ENCODE measurements at places on chromosomes 4 and X.

- H3K27ac ChIP-seq, result no peak overlapping the region
- H3K4me3 ChIP-seq, result no peak overlapping the region
- H3K27me3 ChIP-seq, result no peaks in the 10 kb centered on the region
- H3K4me1 ChIP-seq, result no peaks in the 10 kb centered on the region
- DNase-seq, result no peak
- H3K36me3 ChIP-seq, result no peaks in the 10 kb centered on the region
These were observed 285.7 kb upstream of the TRAM1L1 start for GRCh38 chr4:117370944-117371668.

DNA sequence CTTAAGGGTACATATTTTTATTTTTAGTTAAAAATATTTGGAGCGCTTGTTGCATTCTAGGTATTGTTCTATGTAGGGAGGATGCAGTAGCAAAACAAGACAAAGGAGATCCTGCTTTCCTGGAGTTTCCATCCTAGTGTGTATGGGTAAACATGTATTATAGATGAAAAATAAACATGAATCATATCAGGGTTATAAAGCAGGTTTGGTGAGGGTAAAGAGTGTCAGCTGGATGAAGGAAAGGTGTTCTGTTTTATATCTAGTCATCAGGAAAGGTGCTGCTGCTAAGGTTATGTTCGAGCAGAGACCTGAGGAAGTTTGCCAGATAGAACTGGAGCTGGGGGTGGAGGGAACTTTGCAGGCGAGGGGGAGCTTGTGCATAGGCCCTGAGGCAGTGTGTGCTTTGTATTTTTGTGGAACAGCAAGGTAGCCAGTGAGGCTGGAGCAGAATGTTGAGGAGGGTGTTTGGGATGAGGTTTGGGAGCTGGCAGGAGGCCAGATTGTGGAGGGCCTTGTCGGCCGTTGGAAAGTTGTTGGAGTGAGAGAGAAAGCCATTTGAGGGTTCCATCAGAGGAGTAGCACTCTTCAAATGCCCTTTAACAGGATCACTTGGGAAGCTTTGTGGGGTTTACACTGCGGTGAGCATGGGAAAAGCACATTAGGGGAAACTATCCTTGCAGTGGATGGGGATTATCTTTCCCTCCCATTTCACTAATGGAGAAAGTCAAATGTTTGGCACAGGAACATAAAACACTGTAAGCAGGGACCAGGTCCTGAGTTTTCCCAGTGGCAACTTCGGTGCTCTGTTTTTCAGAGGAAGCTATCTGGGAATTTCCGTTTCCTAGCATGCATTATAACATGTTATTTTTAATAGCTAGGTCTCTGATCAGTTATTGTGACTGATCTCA, 35.9 kb downstream of the AFF1 start:
- no peaks in the 10 kb centered on the region for H3K36me3 ChIP-seq
- no peak overlapping the region for H3K27ac ChIP-seq
- H3K4me1 ChIP-seq, result peaks cover 44% of the 10 kb centered on the region
- H3K4me3 ChIP-seq, result no peak overlapping the region
- DNase-seq, result no peak

DNA sequence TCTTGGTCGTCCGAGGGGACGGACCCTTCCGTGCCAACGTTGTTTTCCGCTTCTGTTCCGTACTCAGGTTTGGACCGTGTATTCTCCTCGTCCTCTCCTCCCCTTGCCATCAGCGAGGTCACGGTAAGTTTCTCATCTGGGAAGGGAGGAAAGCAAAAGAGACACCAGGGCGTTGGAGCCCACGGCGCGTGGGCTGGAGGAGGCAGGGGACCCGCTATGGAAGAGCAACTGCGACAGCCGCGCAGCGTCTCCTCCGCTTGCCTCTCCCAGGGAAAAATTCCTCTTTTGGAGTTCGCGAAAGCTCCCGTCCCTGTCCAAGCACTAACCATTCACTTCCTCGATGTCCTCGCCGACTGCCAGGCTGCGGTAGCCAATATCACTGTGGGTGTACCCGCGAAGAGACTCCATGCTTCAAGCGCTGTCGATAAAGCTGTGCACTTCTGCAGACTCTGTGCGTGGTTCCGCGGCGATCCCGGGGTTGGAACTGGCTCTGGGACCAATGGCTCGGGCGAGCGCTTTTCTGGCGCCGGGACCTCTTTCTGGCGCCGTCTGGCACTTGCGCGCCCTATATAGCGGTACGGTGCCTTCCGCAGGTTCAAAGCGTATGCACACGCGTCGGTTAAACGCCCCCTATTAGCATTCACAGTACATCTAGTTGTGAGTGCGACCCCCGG, at the start of gene ESX1:
TSS of gene ESX1 (minus strand) at position 492 of the 674 bp plus-strand sequence. CDS start at position 408, 84 bp downstream.
- no peak within 1 kb of the TSS for H3K27ac ChIP-seq
- H3K36me3 ChIP-seq, result no peaks in the 10 kb centered on the region

- DNase-seq, result no peak
- peak within 1 kb of the TSS; percentile 45 for H3K4me3 ChIP-seq
- no peaks in the 10 kb centered on the region for H3K36me3 ChIP-seq
- H3K4me1 ChIP-seq, result no peaks in the 10 kb centered on the region
- H3K27ac ChIP-seq, result no peak within 1 kb of the TSS
- no peaks in the 10 kb centered on the region for H3K27me3 ChIP-seq
These were observed at the start of gene NDP for GRCh38 chrX:43973249-43974099. NDP (minus strand) TSS chrX:43973390; CDS start chrX:43958645, 14,745 bp downstream.

DNA sequence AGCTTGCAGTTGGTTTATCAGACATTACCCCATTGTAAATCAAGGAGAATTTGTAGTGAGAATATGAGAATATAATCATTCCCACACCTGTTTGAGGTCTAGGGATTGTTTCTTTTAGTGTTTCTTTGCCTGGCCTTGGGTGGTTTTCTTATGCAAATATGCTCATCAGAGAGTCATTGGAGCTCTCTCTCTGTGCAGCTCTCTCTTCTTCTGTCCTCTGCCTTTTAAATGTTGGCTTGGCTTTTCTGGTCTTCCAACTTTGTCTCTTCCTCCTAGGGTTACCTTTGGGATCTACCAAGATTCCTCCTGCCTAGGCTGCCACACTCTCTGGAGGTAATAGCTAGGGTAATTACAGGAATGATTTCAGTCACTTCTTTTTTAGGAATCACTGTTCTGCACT, 102.3 kb upstream of the ARSJ start:
- no peaks in the 10 kb centered on the region for H3K36me3 ChIP-seq
- no peak overlapping the region for H3K27ac ChIP-seq
- H3K27me3 ChIP-seq, result no peaks in the 10 kb centered on the region
- no peaks in the 10 kb centered on the region for H3K4me1 ChIP-seq

GRCh38 chr4:65242156-65242846, 428.0 kb downstream of the EPHA5 start:
- H3K4me1 ChIP-seq, result peaks cover 11% of the 10 kb centered on the region
- H3K4me3 ChIP-seq, result no peak overlapping the region
- H3K36me3 ChIP-seq, result no peaks in the 10 kb centered on the region
- H3K27ac ChIP-seq, result no peak overlapping the region

- no peaks in the 10 kb centered on the region for H3K36me3 ChIP-seq
- H3K27ac ChIP-seq, result no peak overlapping the region
- no peaks in the 10 kb centered on the region for H3K4me1 ChIP-seq
- H3K27me3 ChIP-seq, result no peaks in the 10 kb centered on the region
- no peak overlapping the region for H3K4me3 ChIP-seq
- no peak for DNase-seq
These were observed 167.0 kb downstream of the AASDH start for GRCh38 chr4:56220261-56220660.

- no peaks in the 10 kb centered on the region for H3K36me3 ChIP-seq
- H3K4me1 ChIP-seq, result no peaks in the 10 kb centered on the region
- DNase-seq, result no peak
- no peak overlapping the region for H3K27ac ChIP-seq
These were observed 14.7 kb upstream of the CBR4 start for GRCh38 chr4:169024762-169025161.

DNA sequence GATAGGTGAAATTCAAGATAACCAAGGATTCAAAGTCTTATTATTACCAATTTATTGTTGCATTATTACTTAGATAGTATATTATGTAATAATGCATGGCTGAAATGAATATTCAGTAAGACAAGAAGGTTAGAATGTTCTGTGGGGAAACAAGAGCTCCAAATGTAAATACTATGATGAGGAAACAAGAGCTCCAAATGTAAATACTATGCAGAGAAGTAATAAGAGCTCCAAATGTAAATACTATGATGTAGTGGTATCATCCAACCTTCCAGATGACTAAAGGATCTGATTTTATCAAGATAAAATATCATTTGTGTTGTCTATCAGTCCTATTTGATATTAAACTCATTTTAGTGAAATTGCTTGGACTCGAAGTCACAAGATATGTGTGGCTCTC, 82.2 kb upstream of the PCDH18 start:
- no peak overlapping the region for H3K27ac ChIP-seq
- H3K36me3 ChIP-seq, result no peaks in the 10 kb centered on the region
- no peaks in the 10 kb centered on the region for H3K27me3 ChIP-seq
- peaks cover 4% of the 10 kb centered on the region for H3K4me1 ChIP-seq
- DNase-seq, result no peak

DNA sequence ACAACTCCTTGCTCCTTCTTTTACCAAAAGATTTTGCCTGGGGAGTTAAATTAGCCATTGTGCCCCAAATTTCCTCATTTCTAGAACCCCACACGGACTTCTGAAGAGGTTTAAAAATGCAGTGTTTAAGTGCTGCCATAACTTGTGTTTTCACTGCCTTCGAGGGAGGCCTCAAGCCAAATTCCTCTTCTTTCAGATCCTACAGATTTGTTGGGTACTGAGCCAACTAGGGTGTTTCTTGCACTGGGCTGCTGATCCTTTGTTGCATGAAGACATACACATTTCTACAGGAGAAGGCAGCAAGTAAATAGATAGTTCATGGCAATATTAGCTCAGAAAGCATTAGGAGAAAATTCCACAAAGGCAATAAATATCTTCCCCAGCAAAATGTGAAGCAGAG, 43.8 kb downstream of the GLRA2 start:
- H3K4me3 ChIP-seq, result no peak overlapping the region
- H3K27ac ChIP-seq, result no peak overlapping the region
- H3K27me3 ChIP-seq, result no peaks in the 10 kb centered on the region
- H3K4me1 ChIP-seq, result no peaks in the 10 kb centered on the region

DNA sequence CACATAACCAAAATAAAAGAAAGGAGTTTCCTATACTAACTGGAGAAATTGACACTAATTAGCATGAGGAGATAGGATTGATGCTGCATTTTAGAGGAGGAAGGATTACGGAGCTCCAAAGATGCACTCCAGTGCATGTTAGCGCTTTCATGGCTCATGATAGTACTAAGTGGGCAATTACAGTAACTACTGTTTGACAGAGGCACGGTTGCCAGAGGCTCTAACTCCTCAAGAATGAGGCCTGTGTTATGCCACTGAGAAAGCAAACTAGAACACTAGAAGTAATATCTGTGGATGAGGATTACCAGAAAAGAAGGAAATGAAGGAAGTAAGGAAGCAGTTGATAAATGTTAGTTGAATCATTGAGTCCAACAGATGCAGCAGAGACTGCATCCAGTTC, 19.6 kb upstream of the PDGFC start:
- no peaks in the 10 kb centered on the region for H3K27me3 ChIP-seq
- no peaks in the 10 kb centered on the region for H3K4me1 ChIP-seq
- H3K36me3 ChIP-seq, result no peaks in the 10 kb centered on the region
- H3K27ac ChIP-seq, result no peak overlapping the region
- DNase-seq, result no peak

GRCh38 chr4:104749062-104749461, 254.4 kb upstream of the CXXC4 start:
- no peaks in the 10 kb centered on the region for H3K36me3 ChIP-seq
- DNase-seq, result no peak
- H3K27ac ChIP-seq, result no peak overlapping the region
- H3K27me3 ChIP-seq, result no peaks in the 10 kb centered on the region
- peaks cover 4% of the 10 kb centered on the region for H3K4me1 ChIP-seq
- H3K4me3 ChIP-seq, result no peak overlapping the region

DNA sequence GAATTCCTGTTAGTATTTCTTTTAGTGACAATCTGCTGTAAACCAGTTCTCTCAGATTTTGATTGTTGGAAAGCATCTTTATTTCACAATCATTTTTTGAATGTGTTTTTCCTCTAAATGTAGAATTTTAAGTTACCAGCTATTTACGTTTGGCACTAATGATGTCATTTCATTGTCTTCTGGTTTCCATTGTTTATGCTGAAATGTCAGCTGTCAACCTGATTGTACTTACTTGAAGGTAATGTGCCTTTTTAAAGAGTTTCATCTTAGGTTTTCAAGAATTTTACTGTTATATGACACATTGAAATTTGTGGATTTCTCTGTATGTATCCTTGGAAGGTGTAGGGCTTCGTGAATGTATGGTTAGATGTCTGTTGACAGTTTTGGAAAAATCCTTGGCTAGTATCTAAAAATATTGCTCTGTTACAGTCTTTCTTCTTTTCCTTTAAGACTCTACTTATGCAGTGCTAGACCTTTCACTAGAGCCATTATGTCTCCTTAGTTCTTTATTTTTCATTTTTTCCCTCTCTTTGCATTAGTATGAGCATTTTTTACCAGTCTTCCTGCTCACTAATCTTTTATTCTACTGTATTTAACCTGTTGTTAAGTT, 30.4 kb downstream of the SMAD1 start:
- H3K4me1 ChIP-seq, result no peaks in the 10 kb centered on the region
- no peaks in the 10 kb centered on the region for H3K27me3 ChIP-seq
- no peak for DNase-seq
- H3K4me3 ChIP-seq, result no peak overlapping the region
- H3K27ac ChIP-seq, result no peak overlapping the region

- peaks cover 67% of the 10 kb centered on the region for H3K36me3 ChIP-seq
- DNase-seq, result no peak
- no peaks in the 10 kb centered on the region for H3K4me1 ChIP-seq
These were observed 88.7 kb downstream of the TNIP2 start for GRCh38 chr4:2667428-2667827.

GRCh38 chrX:153870288-153870690, 15.7 kb downstream of the L1CAM start:
- DNase-seq, result no peak
- no peaks in the 10 kb centered on the region for H3K4me1 ChIP-seq
- H3K4me3 ChIP-seq, result no peak overlapping the region
- H3K27ac ChIP-seq, result no peak overlapping the region

DNA sequence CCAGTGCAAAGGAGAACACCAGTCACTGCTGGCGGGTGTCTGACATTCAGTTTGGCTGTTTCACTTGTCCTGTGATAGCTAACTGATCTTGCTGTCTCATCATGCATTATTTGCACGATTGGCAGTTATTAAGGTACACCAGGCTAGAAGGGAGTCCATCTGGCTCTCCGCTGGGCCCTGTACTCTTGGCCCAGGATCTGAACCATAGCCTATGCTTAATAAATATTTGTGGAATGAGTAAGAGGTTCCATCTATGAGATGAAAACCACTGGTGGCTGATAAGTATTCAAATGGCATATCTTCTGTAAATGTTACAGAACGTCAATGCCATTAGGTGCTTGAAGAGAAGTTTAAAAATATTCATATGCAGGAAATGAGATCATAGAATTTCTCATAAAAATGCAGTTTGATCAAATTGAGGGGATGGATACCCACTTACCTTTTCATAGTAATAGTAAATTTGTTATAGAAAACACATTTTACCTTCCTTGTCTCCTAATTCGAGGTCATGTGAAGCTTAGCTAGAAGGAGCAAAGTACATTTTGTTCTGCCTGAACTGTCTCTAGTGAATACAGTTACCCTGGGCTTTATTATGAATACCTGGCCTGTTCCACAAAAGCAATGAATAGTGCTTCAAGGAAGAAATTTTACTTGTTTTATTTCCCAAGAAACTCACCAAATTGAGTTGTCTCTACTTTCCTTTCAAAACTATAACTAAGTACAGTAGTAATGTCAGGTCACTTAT, 213.5 kb downstream of the CBR4 start:
- H3K36me3 ChIP-seq, result no peaks in the 10 kb centered on the region
- H3K27ac ChIP-seq, result no peak overlapping the region
- no peaks in the 10 kb centered on the region for H3K4me1 ChIP-seq
- DNase-seq, result no peak
- H3K4me3 ChIP-seq, result no peak overlapping the region

GRCh38 chrX:68087526-68087925, 345.8 kb downstream of the OPHN1 start:
- no peaks in the 10 kb centered on the region for H3K4me1 ChIP-seq
- H3K27ac ChIP-seq, result no peak overlapping the region

All from heart left ventricle (tissue), 16 donors.